Germinal center (tissue), 1 donor: ENCODE measurements at places on chromosomes 2 and 18.

DNA sequence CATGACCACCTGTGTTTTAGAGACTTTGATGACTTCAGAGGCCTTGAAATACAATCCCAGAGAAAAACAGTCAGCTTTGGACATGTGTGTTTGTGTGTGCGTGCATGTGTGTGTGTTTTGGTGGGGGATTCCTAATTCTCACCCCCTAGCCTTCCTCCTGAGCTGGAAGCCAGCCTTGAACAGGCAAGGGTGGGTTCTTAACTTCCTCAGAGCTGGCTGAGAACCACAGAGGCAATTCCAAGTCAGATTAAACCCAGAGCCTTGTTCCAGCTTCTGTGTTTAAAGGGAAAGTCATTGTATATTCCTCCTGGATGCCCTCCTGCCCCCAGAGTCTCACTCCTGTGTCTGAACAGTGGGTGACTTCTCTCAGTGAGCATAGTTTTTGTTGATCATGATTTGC is 45.2 kb upstream of the MGAT4A start:
- DNase-seq: no peak

GRCh38 chr2:215019521-215020145 is 118.8 kb downstream of the ABCA12 start:
- no peak for DNase-seq

DNA sequence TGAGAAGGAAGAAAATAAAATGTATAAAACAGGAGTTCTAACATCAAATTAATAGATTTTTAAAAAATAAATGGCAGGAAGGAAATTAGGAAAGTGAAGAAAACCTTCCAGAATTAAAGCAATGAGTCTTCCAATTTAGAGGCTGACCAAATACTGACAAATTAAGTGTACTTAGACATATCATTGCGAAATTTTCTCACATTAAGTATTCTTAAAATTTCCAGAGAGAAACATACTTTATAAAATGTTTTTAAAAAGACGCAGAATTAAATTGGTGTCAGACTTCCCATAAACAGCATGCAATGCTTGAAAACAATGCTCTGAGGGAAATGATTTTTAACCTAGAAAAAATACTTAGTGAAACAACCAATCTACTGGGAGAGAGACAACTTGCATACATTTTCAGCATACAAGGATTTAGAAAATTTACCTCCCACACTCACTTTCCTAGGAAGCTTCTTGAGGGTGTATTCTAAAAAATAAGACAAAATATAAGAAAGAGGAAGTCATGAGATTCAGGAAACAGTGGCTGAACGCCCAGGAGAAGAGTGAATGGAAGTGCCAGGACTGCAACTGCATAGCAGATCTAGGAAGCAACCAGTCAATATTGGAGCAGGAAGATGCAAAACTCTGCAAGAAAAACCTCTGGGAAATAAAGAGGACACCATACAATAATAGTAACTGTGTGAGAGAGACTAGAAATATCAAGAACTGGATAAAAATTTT is 339.9 kb downstream of the ADCYAP1 start:
- no peak for DNase-seq

GRCh38 chr2:20525041-20526035 is 78.5 kb downstream of the RHOB start:
- DNase-seq: no peak

GRCh38 chr2:236858661-236859060 is 227.0 kb upstream of the COPS8 start:
- DNase-seq: no peak
